ENCODE measurements at places on chromosomes 12 and 14. TPM values are rescaled to one million over a fixed set of nuclear protein-coding genes. Genes with fewer than 3 reads are reported as not detected.

DNA sequence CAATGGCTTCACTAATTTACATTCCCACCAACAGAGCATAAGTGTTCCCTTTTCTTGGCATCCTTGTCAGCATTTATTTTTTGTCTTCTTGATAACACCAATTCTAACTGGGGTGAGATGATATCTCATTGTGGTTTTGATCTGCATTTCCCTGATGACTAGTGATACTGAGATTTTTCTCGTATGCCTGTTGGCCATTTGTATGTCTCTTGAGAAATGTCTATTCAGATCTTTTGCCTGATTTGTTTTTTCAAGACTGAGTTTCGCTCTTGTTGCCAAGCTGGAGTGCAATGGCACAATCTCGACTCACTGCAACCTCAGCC is 4.7 kb upstream of the PLD4 start:
- no peak for DNase-seq

DNA sequence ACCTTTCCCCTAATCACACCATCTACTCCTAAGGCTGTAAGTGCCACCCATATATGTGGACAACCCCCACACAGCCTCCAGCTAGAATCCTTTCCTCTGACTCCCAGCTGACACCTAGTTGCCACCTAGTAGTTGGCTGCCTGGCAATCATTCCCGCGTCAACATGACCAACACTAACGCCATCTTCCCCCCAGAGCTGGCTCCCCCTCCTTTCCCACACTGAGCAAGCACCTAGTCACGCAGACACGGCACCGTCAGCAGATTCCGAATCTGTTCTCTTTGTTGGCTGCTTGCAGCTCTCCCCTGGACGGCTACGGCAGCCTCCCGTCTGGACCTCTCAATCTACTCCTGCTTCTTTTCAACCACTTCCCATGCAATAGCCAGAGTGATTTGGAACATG is 27.7 kb downstream of the UBR7 start:
- DNase-seq = no peak

The RIPK3 gene
- total RNA-seq = 10.7 TPM

GRCh38 chr14:70917633-70918032 is 10.4 kb downstream of the PCNX1 start:
- DNase-seq = no peak

- DNase-seq = no peak
These were observed 203.3 kb upstream of the LRFN5 start for GRCh38 chr14:41403360-41403759.

The ANO4 gene
- total RNA-seq = 0.80 TPM

- no peak for DNase-seq
These were observed 28.0 kb downstream of the ENTPD5 start for GRCh38 chr14:73991092-73991491.

DNA sequence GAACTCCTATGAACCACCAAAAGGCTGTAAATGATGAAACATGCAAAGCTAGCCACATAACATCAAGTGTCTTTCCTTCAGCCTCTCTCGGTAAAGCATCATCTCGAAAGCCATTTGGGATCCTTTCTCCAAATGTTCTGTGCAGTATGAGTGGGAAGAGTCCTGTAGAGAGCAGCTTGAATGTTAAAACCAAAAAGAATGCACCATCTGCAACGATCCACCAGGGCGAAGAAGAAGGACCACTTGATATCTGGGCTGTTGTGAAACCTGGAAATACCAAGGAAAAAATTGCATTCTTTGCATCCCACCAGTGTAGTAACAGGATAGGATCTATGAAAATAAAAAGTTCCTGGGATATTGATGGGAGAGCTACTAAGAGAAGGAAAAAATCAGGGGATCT is 61.2 kb downstream of the ATG14 start:
- DNase-seq = no peak

- DNase-seq = no peak
These were observed 5.9 kb downstream of the GPR84 start for GRCh38 chr12:54358191-54358944.

DNA sequence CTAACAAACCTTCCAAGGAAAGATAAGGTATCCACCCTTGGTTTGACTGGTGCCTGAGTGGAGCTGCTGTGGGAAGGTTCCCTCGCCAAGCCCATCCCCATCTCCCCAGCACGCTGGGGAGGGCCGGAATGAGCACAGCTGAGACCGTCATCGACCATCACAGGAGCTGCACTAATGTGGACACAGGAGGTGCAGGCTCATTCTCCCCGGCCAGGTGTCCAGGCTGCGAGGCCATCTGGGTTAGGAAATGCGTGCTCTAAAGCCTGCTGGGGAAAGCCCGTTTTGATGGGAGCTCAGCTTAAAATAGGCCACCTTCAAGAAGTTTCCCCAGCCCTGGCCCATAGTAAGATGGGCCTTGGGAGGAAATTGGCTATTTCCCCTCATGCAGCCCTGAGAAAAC is 35.2 kb upstream of the FOXN3 start:
- no peak for DNase-seq

The BDKRB1 gene
- not detected for total RNA-seq

The SYNDIG1L gene
- 0.64 TPM for total RNA-seq

The MUCL1 gene
- total RNA-seq = 3.4 TPM

DNA sequence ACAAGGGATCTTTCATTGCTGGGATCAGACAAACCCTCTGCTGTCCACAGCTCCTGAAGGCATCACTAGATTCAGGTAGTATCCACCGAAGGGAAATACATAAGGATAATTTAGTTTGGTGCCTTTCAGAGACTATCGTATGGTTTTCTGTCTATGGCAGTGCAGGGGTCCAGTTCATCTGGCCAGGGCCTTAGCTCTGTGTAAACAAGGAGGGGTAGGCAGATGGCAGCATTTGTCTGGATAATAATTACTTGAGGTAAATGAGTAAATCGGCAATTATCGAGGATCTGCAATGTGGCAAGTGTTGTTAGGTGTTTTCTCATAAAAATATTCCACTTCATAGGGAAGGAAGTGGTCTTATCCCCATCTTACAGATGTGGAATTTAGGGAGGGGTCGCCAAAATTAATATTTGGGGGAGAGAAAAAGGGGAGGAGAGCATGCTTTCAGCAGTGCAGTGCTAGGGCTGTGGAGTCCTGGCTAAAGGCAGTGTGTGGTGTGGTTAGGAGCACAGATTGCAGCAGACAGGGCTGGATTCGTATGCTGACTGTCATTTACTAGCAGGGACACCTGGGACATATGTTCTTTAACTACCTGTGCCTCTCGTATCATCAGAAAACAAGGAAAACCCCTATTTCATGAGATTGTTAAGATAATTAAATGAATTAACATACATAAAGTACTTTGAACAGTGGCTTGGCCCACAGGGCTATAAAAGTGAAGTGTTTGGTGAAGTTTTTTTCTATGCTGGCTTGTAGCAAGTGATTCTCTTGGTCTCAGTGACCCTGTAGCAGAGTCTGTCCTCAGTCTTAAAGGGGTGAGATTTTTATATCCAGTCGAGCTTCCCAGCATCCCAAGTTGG is 27.1 kb downstream of the RASSF8 start:
- no peak for DNase-seq
